ENCODE measurements at places on chromosomes 1 and 21.

DNA sequence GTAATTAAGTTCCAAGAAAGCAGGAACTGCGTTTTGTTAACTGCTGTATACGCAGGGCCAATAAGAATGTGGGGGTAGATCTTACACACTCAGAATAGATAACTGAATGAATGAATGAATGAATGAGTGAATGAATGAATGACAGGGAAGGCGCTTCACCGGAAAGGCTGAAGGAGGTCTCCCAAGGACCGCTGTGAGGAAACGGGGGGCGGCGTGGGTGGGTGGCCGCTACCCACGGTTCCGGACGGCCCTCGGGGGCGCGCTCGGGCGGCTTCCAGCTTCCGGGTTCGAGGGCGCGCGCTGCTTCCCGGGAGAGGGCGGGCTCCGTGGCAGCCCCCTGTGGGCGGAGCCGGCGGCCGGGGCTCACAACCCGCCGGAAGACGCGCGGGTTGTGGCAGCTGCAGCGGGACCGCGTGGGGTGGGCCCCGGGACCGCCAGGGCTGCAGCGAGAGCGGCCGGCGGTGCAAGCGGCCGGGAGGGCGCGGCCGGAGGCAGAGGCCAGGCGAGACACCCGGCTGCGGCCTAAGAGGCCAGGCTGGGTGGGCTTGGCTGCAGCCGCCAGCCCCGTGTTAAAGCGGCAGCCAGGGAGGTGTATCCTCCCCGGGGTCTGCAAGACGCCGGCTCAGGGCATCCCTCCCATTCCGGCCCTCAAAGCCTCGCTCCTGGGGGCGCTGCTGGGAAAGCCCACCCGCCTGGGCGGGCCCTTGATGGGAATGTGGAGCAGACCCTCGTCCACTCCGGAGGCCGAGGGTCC, at the start of gene ZFP69:
TSS of gene ZFP69 (plus strand) at position 367 of the 754 bp plus-strand sequence. CDS start 2,072 bp downstream, outside the sequence.
- peak; percentile 80 for DNase-seq

GRCh38 chr1:68470388-68470970, 20.7 kb upstream of the RPE65 start:
- no peak for DNase-seq

DNA sequence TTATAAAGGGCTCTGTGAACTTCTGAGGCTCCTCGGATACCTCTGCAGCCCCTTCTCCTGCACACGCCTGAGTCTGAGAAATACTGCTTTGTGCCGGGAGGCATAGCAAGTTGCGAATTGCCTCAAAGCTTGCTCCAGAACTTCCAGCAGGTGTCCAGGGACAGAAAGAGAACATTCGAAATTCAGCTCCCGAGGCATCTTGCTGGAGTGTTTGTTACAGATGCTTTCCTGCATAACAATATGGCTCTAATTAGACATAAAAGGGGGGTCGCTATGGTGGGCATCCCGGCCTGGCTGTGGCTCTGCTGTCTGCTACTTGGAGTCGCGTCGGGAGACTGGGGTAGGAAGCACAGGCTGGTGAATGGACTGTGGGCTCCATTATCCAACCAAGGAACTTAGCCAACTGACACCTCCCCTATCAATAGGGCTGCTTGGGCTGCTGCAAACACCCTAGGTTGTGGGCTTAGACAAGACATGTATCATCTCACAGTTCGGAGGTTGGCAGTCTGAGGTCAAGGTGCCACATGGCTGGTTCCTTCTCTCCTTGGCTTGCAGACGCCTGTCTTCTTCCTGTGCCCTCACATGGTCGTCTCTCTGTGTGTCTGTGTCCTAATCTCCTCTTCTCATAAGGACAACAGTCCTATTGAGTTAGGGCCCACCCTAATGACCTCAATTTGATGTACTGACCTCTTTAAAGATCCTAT, 607.0 kb downstream of the NPHP4 start:
- DNase-seq, result no peak

- no peak for DNase-seq
Measured at GRCh38 chr1:31140299-31140698, 74.8 kb upstream of the PUM1 start.

GRCh38 chr1:229138058-229138457, 132.9 kb upstream of the RAB4A start:
- DNase-seq, result no peak

- DNase-seq, result no peak
Measured at GRCh38 chr1:228968891-228969606, 233.8 kb downstream of the RHOU start.

DNA sequence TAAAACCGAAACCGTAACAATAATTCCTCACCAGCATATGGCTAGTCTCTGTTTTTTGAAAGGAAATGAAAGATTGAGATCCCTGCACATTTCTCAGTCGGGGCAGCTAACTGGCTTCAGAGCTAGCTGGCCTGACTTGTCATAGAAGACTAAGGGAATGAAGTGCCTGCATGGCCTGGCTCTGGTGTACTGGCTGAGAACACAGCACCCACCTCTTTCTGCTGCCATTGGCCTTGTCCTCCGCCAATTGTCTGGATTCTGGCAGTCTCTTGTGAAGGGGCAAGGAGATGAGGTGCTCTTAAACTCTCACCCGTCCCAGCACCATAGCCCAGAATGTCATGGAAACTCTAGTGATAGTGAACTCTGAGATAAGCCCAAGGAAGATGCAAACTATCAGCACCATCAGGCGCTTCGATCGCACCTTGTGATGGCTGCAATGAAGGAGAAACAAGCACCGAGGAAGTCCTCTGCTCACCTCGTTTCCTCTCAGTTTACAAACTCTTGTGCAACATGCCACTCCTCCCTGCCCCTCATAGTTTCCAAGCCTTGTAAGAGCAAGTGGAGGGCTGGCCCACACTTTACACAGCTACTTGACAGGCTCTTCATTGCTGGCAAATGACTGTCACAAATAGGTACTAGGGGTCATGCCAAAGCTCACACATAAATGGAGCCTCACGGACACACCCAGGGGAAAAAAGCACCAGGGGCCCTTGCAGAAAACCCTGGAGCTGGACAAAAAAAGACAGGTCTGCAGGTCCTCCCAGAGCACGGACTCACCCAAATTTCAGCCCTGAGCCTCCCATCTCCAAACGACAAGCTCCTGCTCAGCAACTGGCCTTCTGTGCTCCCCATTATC, 16.4 kb downstream of the INPP5B start:
- peak; percentile 59 for DNase-seq

GRCh38 chr1:183953031-183953430, 84.5 kb downstream of the COLGALT2 start:
- no peak for DNase-seq

DNA sequence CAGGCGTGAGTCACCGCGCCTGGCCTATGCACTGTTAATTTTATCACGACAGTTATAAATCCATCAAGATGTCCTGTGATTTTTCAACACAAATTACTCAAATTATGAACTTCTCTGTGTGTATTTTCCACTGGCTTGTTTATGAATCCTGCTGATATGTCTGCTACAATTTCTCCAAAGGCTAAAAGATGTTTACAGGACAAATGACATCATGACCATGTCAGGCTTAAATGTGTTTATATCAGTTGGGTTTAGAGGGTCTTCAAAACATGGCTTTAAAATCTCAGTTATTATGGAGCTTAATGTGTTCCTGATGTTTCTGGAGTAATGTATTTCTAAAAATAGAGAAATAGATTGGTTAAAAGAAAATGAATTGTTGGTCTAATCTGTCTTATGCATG, 44.0 kb upstream of the ERG start:
- no peak for DNase-seq

- DNase-seq, result no peak
Measured at GRCh38 chr1:63983391-63984256, 209.8 kb downstream of the ROR1 start.

DNA sequence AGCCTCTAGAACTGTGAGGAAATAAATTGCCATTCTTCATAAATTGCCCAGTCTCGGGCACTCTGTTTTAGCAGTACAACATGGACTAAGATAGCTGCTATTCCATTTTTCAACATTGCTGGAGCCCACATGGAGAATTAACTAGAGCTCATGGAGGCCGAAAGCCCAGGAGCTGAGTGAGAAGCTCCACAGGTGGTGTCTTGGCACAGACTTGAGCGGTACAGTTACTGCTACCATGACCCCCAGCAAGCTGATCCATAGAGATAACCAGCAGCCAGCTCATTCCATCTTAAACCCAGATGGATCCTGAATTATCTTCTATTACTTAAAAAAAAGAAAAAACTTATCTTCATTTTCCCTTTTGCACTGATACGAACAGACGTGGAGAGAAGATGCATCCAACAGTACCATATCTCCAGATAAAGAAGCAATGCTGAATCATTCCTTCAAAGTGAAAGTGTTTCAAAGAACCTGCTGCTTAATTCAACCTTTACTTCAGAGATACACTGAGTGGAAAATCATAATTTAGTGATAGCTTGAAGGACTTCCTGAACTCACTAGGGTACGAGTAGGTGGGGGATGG, 115.1 kb downstream of the SETD4 start:
- DNase-seq, result no peak

GRCh38 chr1:87017998-87018672, 103.7 kb downstream of the HS2ST1 start:
- no peak for DNase-seq

- DNase-seq, result no peak
Measured at GRCh38 chr1:194225821-194226220, 1039.4 kb upstream of the B3GALT2 start.

- DNase-seq, result no peak
Measured at GRCh38 chr1:68113966-68114365, 63.5 kb upstream of the DIRAS3 start.

DNA sequence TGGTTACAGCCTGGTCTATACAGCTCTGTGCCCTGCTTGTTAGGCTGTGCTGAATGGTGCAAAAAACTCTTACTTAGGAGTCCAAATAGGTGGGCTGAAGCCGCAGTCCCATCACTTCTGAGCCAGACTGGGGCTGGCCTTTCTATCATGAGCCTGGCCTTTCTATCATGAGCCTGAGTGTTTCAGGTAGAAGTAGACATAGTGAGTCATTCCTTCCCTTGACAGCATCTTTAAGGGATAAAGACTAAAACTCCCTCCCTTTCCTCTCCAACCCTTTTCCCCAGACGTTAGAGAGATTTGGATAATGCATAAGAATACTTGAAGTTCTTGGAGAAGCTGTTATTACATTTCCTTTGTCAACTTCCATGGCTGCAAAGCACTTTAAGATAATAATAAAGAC, 46.5 kb upstream of the PARP1 start:
- no peak for DNase-seq

- DNase-seq, result no peak
Measured at GRCh38 chr21:34227386-34227852, 136.4 kb upstream of the KCNE2 start.

DNA sequence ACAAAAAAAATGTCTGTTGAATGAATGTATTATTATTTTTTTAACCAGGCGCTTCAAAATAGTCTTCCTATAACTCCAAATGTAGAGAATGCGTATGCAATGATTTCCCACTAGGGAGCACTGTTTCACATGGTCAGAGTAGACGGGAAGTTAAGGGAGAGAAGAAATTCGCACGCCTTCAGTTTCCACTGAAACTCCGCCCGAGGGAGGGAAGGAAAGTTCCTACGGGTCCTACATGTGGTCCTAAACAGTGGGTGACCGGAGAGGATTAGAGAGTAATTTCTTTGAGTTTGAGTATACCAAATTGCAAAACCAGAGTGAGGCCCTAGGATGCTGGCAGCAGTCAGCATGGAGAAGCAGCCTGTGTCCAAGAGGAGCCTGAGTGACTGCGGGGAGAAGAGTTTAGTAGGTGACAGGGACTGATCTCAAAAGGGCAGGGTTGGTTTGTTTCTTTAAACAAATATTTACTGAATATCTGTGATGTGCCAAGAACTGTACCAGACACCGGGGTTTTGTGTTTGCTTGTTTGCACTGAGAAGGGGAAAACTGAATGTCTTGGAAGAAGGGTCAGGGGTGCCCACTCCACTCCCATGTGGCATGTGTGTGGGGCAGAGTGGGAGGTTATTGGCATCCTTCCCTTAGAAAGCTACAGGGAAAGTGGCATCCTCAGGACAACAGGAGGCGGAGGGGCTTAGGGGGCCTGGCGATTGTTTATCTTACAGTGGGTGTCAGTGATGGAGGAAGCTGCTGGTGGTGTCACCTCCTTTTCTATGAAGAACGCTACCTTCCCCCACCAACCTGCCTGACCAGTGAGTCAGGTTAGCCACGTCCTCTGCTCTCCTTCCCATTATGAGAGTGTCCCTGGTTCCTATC, 22.8 kb downstream of the RNU5D-1 start:
- peak; percentile 45 for DNase-seq

GRCh38 chr1:231695439-231696255, 69.1 kb downstream of the DISC1 start:
- DNase-seq, result no peak

DNA sequence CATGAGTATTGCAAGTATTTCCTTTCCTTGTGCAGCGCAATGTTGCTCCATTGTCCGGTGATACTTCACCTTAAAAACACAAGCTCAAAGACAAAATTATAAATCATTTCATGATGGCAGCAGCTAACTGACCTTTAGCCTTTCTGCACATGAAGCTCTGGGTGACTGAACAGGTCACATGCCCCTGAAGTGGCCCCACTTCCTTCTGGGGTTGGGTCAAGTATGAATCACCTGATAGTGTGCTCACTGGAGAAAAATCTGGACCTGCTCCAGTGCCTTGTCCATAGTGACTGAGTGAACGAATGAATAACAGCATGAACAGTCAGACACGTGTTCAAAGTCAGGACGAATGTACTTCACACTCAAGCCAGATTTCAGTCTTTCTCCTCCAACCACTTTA, 658.9 kb downstream of the NPHP4 start:
- DNase-seq, result no peak

- no peak for DNase-seq
Measured at GRCh38 chr1:17857996-17858395, 102.9 kb downstream of the ACTL8 start.

DNA sequence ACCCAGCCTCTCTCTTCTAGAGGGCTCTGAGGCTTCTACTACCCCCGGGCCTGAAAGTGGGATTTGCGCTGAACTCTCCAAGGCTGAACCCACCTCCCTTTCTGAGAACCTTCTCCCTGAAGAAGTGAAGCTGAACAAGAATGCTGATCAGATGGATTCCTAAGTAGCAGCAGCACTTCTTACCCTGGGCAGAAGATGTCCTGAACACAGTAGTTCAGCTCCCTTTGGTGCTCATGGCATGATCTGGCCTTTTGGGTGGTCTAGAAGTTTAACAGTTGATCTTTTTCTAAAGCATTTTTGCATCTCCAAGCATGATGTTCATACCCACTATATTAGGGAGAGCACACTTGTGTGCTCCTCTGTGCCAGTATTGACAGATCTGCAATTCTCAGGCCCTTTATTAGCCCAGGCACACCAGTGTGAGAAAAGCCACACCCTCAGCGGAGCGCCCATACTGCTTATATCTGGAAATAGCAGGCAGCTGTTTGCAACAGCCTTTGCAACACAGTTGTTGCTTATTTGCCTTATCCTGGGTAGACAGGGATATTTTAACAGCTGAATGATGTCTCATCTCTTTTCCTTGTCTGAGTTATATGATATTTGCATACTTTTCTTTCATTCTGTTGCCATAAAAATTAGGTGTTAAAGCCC, 34.2 kb downstream of the CNN3 start:
- no peak for DNase-seq

DNA sequence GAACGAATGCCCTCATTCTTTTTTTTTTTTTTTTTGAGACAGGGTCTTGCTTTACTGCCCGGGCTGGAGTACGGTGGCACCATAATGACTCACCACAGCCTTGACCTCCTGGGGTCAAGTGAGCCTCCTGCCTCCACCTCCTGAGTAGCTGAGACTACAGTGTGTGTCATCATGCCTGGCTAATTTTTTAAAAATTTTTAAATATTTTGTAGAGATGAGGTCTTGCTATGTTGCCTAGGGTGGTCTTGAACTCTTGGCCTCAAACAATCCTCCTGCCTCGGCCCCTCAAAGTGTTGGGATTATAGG, 69.4 kb downstream of the ALG14 start:
- no peak for DNase-seq
